ENCODE measurements at places on chromosomes 16 and 17.

- peak; percentile 22 for DNase-seq
These were observed 27.0 kb downstream of the MRTFB start for GRCh38 chr16:14098081-14098480.

GRCh38 chr17:66989076-66989475 is 24.6 kb downstream of the CACNG4 start:
- DNase-seq: no peak

- peak; percentile 82 for DNase-seq
These were observed 1.3 kb downstream of the C16orf86 start for GRCh38 chr16:67667817-67668494.

DNA sequence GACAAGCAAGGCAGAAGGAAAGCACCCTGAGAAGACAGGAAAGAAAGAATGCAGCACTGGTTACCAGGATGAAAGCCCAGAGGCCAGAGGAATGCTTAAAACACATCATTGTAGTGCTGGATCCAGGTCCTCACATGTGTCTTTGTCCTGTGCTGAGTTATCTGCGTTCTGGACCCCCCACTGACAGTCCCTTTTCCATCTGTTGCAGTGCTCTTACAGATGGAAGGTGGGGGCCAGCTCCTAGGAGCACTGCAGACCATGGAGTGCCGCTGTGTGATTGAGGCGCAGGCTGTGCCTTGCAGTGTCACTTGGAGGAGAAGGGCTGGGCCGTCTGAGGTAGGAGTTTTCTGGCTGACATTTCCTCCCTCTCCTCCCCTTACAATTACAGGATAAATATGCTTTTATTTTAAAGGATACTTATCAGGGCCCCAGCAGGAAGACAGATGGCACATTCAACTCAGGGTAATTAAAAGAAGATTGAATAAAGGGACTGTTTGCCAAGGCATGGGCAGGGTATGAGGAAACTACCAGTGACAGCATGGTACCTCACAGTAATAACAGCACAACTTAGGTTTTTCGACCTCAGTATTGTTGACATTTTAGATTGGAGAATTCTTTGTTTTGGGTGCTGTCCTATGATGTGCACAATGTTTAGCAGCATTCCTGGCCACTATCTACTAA is 3.0 kb downstream of the EME1 start:
- DNase-seq: no peak

DNA sequence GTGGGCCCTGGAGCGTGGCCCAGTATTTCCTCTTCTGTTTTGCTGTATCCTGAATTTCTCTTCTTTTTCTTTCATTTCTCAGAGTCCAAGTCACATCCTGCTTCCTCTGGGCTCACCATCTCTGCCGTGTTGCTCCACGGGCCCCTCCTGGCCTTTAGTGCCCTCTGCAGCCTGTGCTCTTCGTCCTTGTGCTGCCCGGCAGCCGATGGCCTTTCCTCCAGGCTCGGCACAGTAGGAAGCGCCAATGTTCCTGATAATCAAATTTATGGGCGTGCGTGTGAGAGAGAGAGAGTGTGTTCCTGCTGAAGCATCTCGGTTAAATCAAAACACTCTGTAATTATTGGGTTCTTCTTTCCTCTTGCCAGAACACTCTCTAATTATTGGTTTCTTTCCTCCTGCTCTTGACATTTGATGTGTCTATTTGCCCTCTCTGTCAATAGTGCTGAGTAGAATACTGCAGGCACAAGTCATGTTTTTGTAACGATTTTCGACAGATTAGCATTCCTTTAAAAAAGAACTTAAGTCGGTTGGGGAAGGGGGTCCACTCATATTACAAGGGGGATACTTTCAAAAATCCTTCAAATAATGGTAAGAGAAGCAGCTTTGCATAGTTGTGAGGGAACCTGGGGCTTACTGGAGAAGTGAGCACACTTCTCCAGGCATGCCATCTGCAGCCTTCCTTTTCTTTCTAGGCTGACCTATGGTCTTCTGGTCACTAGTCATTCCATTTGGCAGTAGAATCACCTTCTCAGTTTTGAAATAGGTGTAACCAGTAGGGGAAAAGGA is 126.6 kb downstream of the RPTOR start:
- DNase-seq: no peak

DNA sequence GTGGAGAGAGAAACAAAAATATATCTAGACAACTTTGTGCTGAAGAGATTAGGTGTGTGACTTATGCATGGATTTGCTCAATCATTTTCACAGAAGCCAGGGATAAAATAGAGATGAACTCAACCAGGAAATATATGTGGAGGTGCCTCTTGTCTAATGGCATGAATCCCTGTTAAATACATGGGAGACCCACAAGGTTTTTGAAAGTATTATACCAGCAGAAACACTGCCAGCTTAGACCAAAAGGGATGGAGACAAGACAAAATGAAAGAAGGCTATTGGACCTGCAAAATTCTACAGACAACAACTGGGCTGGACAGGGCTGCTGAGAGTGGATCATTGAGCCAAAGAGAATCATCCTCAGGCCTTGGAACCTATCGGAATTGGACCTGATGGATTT is 51.0 kb downstream of the MMP15 start:
- DNase-seq: no peak

- no peak for DNase-seq
These were observed 24.6 kb upstream of the TNRC6C start for GRCh38 chr17:77933777-77934398.

DNA sequence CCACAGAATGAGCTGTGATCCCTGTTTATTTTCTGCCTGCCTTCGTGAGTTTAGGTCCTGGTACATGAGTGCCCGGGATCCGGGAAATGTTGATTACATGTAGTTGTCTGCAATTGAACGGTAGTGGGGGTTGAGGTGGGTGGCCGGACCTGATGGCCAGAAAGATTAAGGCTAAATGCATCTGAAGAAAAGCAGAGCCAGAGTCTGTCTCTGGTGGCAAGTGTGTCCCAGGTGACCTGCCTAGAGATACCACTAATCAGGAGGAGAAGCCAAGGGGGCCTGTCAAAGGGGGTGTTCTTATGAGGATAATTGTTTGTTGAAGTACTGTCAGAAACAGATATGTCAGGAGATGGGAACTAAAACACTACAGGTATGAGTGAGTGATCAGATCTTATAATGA is 154.0 kb upstream of the ASIC2 start:
- DNase-seq: no peak

GRCh38 chr17:82518826-82519810 is at the start of gene FOXK2:
TSS of gene FOXK2 (plus strand) at chr17:82519732. CDS start at chr17:82519889, 157 bp downstream.
- peak; percentile 88 for DNase-seq
